ENCODE measurements at places on chromosomes 1 and 21. TPM values are rescaled to one million over a fixed set of nuclear protein-coding genes. Genes with fewer than 3 reads are reported as not detected.

COL16A1 gene
- total RNA-seq, result 0.49 TPM

TMEM50A gene
- 131 TPM for total RNA-seq

REN gene
- total RNA-seq, result not detected

PDE4B gene
- total RNA-seq, result 53.9 TPM

DNA sequence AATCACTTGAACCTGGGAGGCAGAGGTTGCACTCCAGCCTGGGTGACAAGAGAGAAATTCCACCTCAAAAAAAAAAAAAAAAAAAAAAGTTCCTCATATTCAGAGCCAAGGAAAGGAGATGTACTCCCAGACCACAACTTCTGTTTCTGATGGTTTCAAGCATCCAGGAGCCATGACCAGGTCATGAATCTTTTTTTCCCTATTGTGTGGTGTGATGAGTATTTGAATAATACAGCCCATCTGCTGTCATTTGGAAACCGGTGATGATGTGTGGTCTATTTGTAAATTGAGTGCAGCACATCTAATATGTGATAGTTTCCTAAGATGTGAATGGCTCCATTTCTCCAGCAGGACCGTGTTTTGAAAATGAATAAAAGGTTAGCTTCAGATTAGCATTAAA lies 18.6 kb downstream of the PIK3CD start:
- peaks cover 73% of the 10 kb centered on the region for H3K4me1 ChIP-seq
- no peak for DNase-seq
- H3K4me3 ChIP-seq, result peak overlapping the region; percentile 80
- H3K27ac ChIP-seq, result peak overlapping the region; percentile 96

DNA sequence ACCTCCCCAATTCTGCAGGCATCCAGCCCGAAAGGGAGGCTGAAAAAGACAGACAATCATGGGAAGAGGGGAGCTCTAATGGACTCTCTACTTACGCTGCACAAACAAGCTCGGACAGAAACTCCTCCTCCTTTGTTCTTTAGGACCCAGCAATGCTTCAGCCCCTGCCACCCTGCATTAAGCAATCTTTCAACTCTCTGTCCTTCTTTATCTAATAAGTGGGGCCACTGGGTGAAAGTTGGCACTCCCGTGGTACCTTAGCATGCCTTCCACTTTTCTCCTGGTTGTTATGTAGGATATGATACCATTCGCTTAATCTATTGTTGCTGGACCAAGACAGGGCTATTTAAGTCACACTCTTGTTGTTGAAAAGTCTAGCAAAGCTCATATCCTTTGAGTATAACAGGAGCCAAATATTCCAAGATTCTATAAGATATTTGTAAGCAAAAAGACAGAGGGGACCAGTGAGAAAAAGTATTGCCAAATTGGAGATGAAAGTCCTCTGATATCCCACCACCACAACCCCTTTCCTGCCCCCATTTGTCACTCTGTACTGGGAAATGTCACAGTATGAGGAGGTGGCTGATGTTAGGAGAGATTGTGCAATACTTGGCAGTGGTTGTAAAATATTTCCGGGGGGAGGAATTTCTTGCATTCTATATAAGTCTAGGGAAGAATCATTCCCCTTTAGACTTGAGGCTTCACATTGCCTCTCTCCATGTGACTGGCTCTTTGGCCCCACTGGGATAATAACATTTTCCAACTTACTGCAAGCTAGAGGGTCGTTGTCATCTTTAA lies 137.3 kb upstream of the GJB5 start:
- H3K27ac ChIP-seq, result no peak overlapping the region
- no peaks in the 10 kb centered on the region for H3K36me3 ChIP-seq
- H3K4me3 ChIP-seq, result no peak overlapping the region
- no peak for DNase-seq
- H3K4me1 ChIP-seq, result no peaks in the 10 kb centered on the region

DNA sequence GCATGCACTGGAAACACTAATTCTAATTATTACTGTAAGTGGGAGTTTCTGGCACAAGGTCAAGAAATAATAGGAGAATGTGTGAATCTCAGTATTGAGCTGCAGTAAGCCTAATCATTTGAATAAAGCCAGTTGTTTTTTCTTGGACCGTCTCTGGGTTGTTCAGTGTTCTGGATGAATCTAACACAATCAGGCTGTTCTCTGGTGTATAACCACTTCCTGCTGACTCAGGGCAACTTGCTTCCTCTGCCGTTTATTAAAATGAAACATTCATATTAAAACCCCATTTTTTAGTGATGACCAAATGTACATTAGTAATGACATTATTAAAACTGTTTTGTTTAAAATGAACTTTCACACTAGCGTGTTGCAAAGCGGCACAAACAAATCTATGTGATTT lies 273.1 kb upstream of the SNX7 start:
- H3K27me3 ChIP-seq, result no peaks in the 10 kb centered on the region
- peaks cover 11% of the 10 kb centered on the region for H3K4me1 ChIP-seq
- peak; percentile 2 for DNase-seq

GRCh38 chr1:78649628-78650027 lies at the start of gene IFI44:
Gene IFI44 (plus strand): TSS chr1:78649831. CDS start chr1:78650196, 365 bp downstream.
- peaks cover 67% of the 10 kb centered on the region for H3K4me1 ChIP-seq
- H3K4me3 ChIP-seq, result peak within 1 kb of the TSS; percentile 83
- peak; percentile 71 for DNase-seq
- peak within 1 kb of the TSS; percentile 95 for H3K27ac ChIP-seq
- H3K36me3 ChIP-seq, result peaks cover 20% of the 10 kb centered on the region

- no peak overlapping the region for H3K27ac ChIP-seq
- DNase-seq, result no peak
- H3K4me1 ChIP-seq, result peaks cover 28% of the 10 kb centered on the region
- H3K36me3 ChIP-seq, result peaks cover 25% of the 10 kb centered on the region
Observed at GRCh38 chr1:224404916-224405603, 29.5 kb downstream of the WDR26 start.

DNA sequence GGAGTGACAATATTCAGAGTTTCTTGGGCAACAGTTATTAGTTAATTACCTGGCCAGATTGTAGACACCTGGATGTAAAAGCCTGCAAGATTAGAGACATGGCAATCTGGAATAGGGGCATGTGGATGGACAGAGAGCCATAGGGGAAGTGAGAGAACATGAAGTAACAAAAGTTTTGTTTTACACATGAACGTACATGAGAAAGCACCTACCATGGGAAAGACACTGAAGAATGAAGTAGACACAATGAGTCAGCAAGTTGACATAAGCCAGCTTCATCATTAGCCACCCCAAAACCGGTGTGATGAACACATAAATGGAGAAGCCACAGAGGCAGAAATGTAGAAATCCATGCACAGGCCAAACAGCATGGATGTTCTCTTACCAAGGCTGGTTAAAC lies 462.1 kb upstream of the C1orf87 start:
- H3K27ac ChIP-seq, result no peak overlapping the region
- no peaks in the 10 kb centered on the region for H3K4me1 ChIP-seq
- no peaks in the 10 kb centered on the region for H3K36me3 ChIP-seq
- no peak for DNase-seq
- H3K27me3 ChIP-seq, result no peaks in the 10 kb centered on the region
